Activated T-cell treated with anti-CD3 and anti-CD28 coated beads for 4 hours (primary cell): ENCODE measurements at places on chromosomes 7 and 10.

DNA sequence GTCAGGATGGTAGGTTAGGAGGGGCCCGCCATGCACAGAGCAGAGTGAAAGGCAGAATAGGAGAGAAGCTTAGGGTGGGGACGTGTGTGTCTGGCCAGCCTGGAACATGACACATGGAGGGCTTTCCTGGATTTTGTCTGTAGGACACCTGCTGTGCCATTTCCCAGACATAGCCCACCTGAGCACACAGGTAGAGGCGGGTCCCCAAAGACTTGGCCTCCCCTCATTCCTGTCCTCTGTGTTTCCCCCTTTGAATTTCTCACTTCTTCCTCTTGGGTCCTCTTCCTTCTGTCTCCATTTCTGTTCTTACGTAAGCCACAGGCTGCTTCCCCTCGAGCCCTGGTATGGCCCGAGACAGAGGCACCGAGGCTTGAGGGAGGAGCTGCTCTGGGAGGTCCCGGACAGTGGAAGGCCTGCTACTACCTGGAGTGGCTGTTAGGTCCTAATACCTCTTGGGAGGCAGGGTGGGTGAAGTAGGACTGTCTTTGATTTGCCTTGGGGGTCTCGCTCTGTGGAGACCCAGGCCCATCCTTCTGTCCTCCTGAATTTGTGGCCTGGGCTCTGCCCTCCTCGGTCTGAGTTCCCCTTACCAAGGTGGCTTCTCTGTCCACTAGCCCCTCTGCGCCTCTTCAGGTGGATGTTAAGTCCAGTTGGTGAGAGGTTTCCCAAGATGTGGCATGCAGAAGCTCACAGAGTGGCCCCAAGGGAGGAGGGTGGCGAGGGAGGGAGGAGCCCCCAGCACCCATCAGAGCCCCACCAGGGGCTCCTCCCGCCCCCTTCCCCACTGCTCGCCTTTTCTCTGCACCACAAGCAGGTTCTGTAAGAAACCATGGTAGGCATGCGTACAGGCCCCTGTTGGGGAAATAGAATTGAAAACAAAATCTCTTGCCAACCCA lies 5.5 kb downstream of the ZNF775 start:
- DNase-seq = no peak

DNA sequence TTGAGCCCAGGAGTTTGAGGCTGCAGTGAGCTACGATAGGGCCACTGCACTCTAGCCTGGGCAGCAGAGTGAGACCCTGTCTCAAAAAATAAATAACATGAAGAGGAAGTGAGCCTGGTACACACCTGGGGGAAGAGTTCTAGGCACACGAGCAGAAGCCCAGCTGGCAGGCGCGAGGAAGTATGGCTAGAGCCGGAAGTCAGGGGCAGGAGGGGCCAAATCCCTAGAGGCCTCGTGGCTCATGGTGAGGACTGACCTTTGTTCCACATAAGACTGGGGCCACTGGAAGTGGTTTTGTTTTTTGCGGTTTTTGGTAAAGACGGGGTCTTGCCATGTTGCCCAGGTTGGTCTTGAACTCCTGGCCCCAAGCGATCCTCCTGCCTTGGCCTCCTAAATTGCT lies 117.6 kb downstream of the HIP1 start:
- no peak for DNase-seq

DNA sequence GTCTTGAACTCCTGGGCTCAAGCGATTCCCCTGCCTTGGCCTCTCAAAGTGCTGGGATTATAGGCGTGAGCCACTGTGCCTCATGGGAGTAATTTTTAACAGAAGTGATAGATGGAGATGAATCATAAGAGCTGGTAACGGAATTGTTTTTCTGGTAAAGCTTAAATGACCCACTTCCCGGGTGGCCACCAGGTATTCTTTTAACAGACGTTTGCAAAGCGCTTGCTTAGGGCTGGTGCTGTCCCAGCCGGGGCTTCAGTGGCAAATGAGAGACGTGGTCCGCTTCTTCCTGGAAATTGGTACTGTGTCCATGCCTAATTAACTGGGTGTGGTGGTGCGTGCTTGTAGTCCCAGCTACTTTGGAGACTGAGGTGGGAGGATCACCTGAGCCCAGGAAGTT lies 23.5 kb downstream of the CAMK1D start:
- DNase-seq = no peak

DNA sequence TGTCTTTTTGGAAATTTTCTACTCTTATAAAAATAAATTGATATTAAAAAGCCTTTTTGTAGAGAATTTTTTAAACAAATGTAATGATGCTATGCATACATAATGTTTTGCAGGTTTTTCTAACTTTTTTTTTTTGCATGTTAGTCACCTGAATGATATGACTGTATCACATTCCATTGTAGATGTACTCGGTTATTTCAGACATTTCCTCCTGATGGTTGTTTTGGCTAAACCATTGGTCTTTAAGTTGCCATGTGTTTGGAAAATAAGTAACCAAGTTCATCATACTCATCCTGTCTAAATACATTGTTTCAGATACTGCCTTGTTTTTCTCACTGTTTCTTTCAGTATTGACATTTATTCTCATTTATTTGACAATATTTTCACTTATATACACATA lies 25.8 kb downstream of the NHLRC2 start:
- no peak for DNase-seq

GRCh38 chr10:1036341-1036791 lies 10.7 kb upstream of the IDI2 start:
- no peak for DNase-seq

DNA sequence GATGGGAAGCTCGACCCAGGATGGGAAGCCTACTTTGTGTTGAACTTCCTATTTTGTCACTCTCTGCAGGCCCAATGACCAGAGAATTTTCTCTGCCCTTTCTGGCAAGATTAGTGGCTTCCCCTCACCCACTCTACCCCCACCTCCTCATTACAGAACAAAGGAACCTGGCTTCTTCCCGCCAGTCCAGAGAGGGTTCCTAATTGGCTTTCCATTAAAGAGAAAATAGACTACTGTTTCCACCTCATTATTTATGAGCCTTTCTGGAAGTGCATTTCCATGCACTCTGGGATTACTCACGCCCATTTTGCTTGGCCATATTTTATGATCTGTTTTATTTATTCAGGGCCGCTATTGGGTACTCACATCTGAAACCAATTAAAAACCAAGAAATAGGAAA lies 94.9 kb upstream of the TCF7L2 start:
- no peak for DNase-seq
